ENCODE measurements at places on chromosomes 6 and 20. TPM values are rescaled to one million over a fixed set of nuclear protein-coding genes. Genes with fewer than 3 reads are reported as not detected.

- DNase-seq = no peak
Observed at GRCh38 chr6:119328892-119329793, 20.4 kb downstream of the MAN1A1 start.

The SPATS1 gene
- not detected for total RNA-seq

The PPIL6 gene
- 2.1 TPM for total RNA-seq

DNA sequence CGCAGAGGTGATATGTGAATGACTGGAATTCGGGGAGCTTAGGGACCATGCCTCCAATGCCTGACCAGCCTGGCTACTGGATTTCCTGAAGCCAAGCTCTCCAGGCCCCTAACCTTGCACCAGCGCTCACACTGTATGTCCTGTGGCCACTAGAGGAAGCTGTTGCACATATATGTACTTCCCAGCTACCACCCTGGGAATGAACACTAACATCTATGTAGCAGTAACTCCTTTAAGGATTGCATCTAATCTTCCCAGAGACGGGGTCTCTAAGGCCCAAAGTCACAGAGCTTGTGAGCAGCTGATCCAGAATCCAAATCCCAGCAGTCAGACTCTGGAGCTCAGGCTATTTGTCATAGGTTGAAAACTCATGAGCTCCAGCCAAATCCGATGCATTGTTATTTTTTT lies 20.4 kb upstream of the BPIFB1 start:
- DNase-seq = peak; percentile 64

Measured in M059J (cell line).